EH (cell line): ENCODE measurements at places on chromosomes 13 and 19.
A peak's percentile ranks its signal among the peaks of the same experiment; 100 is the strongest.

- DNase-seq = no peak
These were observed 145.2 kb downstream of the USP12 start for GRCh38 chr13:27026396-27026795.

DNA sequence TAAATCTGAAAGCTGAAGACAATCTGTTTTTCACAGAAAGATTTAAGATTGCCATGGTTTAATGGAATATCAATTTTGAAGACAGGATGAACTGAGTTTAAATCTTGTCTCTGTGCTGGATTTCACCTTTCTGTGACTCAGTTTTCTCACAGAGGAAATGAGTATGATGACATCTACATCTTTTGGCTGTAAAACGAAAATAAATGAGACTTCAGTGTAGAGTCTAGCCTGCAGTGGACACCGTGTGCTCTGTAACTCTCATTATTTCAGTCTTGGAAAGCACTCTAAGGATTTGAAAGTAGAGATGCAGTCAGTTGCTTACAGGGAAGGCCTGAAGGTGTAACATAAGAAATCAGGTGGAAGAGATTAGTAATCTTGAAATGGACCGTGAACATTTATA lies 150.4 kb downstream of the NALCN start:
- peak; percentile 18 for DNase-seq

DNA sequence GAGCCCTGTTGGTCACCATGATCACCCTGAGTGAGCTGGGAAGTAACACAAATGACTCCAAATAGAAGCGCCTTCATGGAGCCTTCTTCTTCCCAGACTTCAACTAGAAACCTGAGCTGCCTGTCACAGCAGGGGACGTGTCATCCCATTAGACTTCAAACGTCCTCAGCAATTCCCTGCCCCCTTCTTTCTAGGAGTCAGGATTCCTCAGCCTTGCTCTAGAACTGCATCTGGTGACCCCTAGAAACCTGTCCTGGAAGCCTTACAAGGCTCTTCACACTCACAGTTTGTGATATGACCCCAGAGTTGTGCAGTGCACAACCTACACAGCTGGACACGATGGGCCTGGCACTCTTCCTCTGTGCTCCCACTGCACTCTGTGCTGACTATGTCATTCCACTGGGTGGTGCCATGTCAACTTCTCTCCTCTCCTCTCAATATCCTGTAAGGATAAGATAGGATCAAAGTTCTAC lies 23.6 kb upstream of the TTYH1 start:
- DNase-seq = no peak

- DNase-seq = no peak
These were observed 13.5 kb downstream of the PTPRS start for GRCh38 chr19:5326986-5327623.

- no peak for DNase-seq
These were observed 32.6 kb downstream of the TFDP1 start for GRCh38 chr13:113616991-113617749.
